ENCODE measurements at places on chromosomes 5 and 9.

DNA sequence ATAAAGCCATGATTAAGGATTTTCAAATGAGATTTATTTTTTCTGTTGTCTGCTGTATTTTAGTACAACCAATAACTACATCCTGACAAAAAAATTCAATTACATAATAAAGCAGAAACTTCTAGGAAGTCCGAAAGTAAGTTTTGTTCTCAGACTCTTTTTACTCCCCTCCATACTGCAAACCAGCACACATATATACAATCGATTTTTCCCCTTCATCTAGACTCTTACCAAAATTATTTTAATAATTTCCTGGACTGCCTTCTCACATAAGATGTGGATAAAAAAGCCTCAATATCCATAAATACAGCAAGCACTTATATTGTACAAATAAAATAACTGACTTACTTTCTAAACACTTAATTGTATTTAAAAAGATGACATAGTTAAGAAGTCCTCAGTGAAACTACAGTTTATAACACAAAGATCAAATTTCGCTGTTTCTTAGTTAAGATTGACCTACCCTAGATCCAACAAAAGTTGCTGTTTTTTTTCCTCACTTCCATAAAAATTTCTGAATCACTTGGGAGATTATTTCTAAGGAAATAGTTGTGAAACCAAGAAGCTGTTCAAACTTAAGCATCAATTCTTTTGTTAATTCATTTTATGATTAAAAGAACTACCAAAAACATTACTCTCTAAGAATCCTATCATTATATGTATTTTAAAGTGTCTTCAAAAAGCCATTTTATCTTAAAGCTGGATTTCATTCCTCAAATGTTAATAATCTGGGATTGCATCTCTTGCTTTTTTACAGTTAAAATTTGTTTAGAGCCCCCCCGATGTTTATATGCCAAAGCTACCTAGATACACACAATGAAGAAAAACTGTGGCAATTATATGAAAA lies 74.7 kb upstream of the IFNE start:
- peak; percentile 55 for DNase-seq

DNA sequence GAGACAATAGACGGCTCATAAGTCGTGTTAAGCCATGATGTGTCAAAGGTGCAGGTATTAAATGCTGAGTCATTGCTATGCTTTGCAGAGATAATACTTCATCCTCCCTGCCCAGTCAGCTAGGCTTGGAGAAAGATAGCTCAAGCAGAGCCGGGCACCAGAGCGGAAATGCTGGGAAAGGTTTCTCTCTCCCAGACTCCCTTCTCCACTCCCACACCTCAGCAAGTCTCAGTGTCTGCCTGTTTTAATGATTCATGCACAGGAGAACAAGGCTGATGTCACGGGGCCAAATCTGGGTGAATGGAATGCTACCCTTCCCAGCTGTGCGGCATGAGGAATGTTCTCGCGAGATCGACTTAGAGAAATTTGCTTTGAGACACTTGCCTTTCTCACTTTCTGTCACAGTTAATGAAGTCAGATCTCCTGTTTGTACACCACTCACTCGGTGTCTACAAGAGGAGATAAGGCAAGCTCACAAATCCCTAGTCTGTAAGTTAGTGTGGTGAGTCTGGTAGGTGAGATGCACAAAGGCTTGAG lies 204.4 kb downstream of the EFNA5 start:
- DNase-seq = peak; percentile 49

DNA sequence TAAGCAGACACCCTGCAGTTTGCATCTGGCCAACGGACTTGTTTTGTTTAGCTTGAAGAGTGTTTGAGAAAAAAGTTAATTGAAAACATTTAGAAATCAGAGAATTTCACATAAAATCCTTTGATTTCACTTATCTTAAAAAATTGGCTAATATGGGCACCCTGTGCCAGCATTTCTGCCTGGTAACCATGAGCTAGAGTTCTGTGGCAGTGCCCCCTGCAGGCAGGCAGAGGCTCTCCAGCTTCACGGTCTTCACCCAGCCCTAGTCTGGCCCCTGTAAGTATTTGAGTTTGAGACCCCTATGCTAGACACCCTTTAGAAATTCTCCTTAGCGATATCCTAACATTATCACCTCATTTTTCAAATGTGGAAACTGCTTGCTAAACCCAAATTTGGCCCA lies 18.8 kb upstream of the FANCC start:
- DNase-seq = no peak

GRCh38 chr5:67140413-67140812 lies 56.2 kb downstream of the CD180 start:
- no peak for DNase-seq

DNA sequence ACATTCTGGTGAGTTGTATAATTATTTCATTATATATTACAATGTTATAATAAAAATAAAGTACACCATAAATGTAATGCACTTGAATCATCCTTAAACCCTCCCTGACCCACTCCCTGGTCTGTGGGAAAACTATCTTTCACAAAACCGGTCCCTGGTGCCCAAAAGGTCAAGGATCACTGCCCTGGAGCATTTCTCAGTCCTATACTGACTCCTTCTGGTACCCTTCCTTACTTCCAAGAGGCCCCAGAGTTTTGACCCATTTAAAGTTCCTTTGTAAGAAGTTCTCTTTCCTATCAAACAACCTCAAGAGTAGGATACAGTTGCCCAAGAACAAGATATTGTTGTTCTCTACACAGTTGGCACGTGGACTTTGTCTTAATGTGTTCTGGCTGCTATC lies 88.9 kb upstream of the TRPM3 start:
- no peak for DNase-seq

GRCh38 chr5:175713930-175714329 lies 56.1 kb downstream of the HRH2 start:
- DNase-seq = no peak
